ENCODE measurements at places on chromosomes 16 and 17.

GRCh38 chr17:42272162-42272907 is 3.9 kb downstream of the STAT5B start:
- DNase-seq: no peak

- DNase-seq: no peak
Measured at GRCh38 chr16:86783636-86784626, 205.6 kb downstream of the FOXL1 start.

GRCh38 chr17:51533219-51533618 is 272.9 kb downstream of the UTP18 start:
- DNase-seq: no peak

GRCh38 chr17:8693328-8693727 is 51.3 kb downstream of the CCDC42 start:
- no peak for DNase-seq

GRCh38 chr17:30393491-30393890 is 14.8 kb downstream of the CPD start:
- no peak for DNase-seq

DNA sequence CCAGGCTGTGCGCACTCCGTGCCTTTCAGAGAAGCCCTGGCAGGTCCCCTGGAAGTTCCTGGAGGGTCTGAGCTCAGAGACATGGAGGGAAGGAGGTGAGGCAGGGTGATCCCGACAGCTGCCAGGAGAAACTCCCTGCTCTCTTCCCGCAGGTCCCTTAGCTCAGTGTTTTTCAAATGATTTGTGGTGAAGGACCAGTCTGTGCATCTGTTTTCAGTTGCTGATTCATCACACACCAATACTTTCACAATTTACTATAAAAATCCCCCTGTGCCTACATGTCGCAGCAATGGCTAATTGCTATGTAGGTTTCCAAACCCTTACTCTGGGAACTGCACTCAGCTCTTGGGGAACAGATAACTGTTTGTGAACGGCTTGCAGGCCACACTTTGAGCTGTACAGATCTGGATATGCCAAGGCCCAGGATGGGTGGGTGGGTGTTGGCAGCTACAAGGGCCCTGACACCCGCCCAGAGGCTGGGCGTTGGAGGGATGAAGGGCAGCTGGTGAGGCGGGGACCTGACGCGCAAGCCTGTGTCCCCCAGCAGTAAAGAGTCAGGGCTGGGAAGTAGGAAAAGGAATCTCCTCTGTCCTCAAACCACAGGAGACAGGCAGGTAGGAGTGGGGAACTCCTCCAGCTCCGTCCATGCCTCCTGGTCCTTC is 20.5 kb upstream of the EMP2 start:
- DNase-seq: no peak

DNA sequence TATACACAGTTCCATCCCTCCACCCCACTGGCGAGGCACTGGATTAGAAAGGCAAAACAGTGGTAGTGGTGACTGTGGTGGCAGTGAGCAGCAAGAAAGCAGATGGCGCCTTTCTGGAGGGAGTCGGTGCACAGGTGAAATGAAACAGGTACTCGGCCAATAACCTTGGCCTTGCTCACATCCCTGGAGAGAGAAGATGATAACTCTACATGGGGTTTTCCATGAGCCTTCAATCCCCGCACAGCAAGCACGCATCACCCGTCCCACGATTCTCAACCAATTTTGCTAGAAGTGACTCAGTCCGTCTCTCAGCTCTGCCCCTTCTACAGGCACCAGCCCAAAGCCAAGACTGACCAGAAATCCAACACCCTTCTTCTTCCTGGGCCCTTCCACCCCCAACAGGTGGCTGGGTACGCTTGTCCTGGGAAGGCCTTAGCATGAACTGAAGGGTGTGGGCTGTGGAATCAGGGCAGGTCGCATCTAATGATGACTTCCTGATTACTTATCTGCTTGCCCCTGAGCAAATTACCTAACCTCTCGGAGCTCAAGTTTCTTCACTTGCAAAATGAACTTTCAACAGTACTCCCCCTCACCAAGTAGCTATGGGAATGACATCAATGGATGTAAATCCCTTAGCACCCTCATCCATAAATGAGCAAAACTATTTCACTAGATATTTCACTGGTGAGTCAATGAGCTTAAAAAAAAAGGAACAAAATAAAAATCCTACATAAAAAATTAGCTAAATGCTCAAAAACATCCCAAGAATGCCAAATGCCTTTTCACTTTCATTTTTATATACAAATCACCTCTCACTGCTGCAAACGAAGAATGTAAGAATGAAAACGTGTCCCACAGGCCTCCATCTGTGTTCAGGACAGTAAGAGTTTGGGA is 18.0 kb downstream of the XPO6 start:
- DNase-seq: no peak

- DNase-seq: peak; percentile 91
Measured at GRCh38 chr17:39730095-39730921, at the start of gene MIEN1. Gene MIEN1 (minus strand): TSS chr17:39730532. CDS start chr17:39730495, 37 bp downstream.

DNA sequence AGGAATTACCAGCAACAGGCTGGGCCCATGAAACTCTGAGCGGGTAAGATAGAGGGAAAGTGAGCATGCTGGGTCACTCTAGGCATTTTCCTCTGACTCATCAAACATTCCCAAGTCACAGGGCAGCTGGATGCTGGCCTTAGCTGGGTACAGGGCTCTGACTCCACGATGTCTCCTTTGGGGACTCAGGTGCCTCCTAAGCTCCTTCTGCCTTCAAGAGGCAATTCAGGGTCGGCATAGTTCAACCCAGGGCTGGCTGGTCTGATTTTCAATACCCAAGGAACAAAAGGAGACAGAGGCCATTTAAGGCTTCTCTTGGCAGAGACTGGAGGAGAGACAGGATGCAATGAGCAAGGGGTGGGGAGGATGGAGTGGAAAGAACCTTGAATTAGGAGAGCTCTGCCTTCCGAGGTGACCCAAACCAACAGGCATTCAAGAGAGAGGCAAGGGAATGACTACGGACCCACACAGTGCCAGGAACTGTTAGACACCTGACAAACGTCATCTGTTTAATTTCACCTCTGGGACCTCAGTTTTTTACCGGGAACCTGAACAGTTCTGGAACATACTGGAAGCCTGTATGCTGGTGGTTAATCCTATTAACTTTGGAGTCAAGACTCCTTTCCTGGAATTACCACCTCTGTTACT is 910 bp downstream of the WBP2 start:
- no peak for DNase-seq

- no peak for DNase-seq
Measured at GRCh38 chr16:57178196-57178595, 7.6 kb downstream of the PSME3IP1 start.

- DNase-seq: no peak
Measured at GRCh38 chr17:39169518-39169917, 3.6 kb upstream of the ARL5C start.

GRCh38 chr16:28027055-28027454 is 36.5 kb downstream of the GSG1L start:
- no peak for DNase-seq

DNA sequence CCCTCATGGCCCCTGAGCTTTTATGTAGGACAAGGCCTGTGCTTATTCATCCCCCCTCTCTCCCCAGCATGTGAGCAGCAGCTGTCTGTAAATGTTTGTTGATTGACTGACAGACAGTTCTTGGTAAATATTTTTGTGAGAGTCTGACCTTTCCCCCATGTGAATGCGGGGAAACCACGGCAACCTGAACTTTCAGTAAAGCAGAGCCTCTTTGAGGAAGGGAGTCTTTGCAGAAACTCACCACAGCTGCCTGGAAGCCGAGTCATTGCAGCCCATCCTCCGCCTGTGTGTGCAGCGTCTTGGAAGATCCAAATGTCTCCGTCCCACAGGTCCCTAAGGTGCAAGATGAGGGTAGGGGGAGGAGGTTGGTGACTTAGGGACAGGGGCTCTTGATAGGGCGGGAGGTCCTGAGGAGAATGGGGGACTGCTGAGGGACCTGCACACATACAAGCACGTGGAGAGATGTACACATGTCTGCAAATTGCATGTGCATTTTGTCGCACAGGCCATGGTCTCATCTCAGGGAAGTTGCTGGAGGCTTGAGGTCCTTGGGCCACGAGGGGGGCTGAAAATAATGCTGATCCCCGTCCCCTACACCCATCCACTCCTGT is 23.0 kb upstream of the IL21R start:
- DNase-seq: no peak

- DNase-seq: no peak
Measured at GRCh38 chr17:71870546-71870862, 250.3 kb upstream of the SOX9 start.

- no peak for DNase-seq
Measured at GRCh38 chr17:81210466-81210865, 12.3 kb downstream of the CEP131 start.

- no peak for DNase-seq
Measured at GRCh38 chr16:50611995-50612848, 64.0 kb downstream of the NKD1 start.

DNA sequence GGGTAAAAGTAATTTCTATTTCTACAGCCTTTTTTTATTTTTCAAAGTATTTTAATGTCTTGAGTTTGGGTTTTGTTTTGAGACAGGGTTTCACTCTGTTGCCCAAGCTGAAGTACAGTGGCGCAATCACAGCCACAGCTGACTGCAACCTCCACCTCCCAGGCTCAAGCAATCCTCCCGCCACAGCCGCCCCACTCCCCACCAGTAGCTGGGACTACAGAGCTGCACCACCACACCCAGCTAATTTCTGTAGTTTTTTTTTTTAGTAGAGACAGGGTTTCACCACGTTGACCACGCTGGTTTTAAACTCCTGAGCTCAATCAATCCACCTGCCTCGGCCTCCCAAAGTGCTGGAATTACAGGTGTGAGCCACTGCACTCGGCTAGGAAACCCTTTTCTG is 44.0 kb downstream of the TUBD1 start:
- no peak for DNase-seq

- no peak for DNase-seq
Measured at GRCh38 chr16:8184854-8185253, 405.5 kb downstream of the TMEM114 start.

- DNase-seq: no peak
Measured at GRCh38 chr16:379183-379960, 2.4 kb downstream of the PGAP6 start.

- DNase-seq: no peak
Measured at GRCh38 chr16:50365791-50366575, 2.8 kb downstream of the BRD7 start.

GRCh38 chr17:31584438-31585279 is 193.2 kb downstream of the RAB11FIP4 start:
- no peak for DNase-seq

DNA sequence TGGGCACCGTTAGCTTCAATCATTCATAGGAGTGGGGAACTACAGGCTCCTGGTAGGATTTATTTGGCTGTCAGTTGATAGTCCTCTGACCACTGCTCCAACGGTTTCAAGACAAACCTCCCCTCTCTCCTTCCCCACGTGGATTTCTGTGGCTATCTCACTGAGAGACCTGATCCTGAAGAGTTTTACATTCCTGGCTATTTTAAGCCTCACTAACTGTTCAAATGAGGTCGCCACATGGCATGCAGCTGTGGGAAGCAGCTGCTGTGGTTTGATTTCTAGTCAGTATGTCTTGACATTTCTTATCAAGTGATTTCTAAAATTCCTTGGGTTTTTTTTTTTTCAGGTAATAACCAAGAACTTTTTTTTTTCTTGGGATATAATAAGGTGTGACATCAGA is 38.3 kb downstream of the CDK5R1 start:
- no peak for DNase-seq

DNA sequence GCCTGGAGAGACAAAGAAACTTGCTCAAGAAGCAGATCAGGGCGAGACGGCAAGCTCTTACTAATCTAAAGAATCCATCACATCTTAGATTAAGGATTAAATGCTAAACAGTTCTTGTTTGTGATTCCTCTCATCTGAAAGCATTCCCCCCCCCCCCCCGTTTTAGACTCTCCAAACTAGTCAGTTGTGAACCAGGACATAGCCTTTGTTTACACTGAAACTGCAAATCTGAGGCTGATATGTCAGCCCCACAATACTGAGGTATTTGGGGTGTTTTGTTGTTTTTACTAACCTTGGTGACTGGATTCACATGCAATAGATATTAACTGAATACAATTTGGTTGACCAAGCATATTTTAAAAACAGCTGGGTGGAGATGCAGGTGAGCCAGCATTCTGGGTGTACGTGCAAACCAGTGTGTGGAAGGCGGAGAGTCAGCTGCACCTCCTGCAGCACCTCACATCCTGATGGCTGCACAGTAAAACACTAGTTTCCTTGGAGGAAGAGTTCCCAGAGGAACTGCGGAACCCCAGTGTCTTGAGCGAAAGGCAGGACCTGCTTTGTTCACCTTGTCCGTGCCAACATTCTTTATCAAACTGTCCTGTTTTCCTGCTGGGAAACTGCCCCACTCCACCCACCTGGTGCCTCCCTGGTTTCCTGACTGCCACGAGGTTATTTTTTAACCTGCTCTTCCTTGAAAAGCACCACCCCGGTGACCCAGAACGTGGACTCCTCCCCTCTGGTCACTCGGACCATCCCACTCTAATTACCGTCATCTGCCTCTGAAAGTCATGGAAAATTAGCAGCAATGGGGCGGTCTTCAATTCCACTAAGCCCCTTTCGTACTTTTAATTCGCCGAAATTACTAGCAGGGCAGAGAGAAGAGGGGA is 1.2 kb upstream of the YPEL2 start:
- DNase-seq: no peak

DNA sequence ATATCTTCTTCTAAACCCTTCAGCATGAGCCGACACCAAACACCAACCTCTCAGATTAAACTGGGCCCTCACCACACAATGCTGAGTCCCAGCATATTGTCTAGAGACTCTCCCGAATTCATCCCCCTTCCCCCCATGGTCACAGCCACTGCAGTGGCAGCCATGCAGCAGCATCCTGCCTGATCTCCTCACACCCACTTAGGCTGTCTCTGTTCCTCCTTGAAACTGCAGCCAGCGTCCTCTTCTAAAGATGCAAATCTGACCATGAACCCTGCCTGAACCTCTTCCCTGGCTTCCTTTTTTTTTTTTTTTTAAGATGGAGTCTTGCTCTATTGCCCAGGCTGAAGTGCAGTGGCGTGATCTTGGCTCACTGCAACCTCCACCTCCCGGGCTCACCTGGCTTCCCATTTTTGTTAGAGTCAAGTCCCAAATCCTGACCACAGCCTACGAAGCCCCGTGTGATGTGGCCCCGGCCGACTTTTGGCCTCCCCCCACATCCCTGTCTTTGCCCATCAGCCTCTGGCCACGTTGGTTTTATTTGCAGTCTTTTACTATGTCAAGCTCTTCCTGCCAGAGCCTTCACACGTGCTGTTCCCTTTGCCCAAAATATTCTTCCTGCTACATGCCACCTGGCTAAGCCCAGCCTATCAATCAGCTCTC is 2.8 kb downstream of the FA2H start:
- no peak for DNase-seq

GRCh38 chr16:6993544-6993943 is 339.1 kb upstream of the RBFOX1 start:
- no peak for DNase-seq

GRCh38 chr17:44647736-44648135 is 8.5 kb upstream of the MEIOC start:
- no peak for DNase-seq

Measured in stimulated activated CD8-positive, alpha-beta memory T cell treated with anti-CD3 and anti-CD28 coated beads, Interleukin-2, amount 100 ng/mL, for 1 hour (primary cell).